Stimulated activated CD8-positive, alpha-beta memory T cell treated with anti-CD3 and anti-CD28 coated beads, Interleukin-2, amount 100 ng/mL, for 48 hours (primary cell): ENCODE measurements at places on chromosomes 3 and 15.

GRCh38 chr3:120661945-120662344 is 20.1 kb downstream of the HGD start:
- DNase-seq, result no peak

DNA sequence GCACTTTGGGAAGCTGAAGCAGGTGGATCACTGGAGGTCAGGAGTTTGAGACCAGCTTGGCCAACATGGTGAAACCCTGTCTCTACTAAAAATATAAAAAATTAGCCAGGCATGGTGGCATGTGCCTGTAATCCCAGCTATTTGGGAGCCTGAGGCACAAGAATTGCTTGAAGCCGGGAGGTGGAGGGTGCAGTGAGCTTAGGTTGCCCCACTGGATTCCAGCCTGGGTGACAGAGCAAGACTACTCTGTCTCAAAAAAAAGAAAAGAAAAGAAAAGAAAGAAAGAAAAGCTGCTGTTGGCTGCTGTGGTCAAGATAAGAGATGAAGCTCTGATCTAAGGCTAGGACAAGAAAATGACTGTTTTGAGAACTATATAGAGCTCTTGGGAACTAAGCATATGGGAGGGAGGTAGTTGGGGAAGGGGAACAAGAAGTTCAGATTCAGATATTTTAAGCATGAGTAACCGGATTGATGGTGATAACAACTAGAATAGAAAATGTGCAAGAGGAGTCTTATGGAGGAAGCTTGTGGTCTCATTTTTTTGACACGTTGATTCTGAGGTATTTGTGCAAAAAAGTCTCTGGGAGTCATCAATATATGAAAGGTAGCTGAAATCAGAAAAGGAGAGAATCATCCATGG is 25.7 kb downstream of the DNAH12 start:
- no peak for DNase-seq

- no peak for DNase-seq
These were observed 2.9 kb downstream of the IFT57 start for GRCh38 chr3:108219336-108219735.

- no peak for DNase-seq
These were observed 228.2 kb downstream of the TCF12 start for GRCh38 chr15:57146506-57147201.

DNA sequence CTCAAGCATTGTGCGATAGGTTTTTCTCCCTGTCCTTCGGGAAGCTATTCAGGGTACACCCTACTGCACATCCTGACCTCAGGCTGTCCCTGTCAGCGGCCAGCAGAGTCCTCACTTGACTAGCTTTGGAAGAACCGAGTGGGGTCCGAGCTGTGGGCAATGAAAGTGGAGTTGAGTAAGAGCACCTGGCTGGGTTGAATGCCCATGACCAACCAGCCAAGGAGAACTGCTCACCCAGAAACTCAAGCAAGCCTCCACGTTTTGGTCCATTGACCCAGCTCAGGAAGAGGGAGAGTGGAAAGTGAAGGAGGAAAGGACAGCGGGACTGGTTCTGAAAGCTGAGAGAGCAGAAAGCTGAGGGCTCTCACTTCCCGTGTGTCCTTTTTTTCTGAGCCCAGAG is 36.0 kb upstream of the HDGFL3 start:
- DNase-seq, result no peak

GRCh38 chr3:143207338-143207961 is 87.9 kb downstream of the CHST2 start:
- DNase-seq, result no peak

- DNase-seq, result no peak
These were observed 193.3 kb downstream of the ADAMTS9 start for GRCh38 chr3:64494526-64494925.

DNA sequence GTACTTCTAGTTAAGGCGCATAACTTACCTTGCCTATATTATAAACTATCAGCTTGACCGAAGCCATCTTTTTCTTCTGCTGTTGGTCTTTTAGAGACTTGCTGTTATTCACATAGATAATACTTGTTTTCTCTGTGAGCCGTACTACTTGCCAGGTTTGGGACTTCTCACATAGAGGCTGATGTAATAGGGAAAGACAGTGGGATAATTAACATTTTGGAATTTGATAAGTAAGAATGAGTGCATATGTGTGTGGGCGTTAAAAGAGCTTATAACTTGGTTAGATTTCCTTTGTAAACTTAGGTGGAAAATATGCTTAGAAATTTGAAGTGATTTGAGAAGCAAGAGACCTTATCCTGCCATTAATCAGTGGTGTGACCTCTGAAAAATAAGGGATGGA is 47.8 kb downstream of the FNDC3B start:
- no peak for DNase-seq

DNA sequence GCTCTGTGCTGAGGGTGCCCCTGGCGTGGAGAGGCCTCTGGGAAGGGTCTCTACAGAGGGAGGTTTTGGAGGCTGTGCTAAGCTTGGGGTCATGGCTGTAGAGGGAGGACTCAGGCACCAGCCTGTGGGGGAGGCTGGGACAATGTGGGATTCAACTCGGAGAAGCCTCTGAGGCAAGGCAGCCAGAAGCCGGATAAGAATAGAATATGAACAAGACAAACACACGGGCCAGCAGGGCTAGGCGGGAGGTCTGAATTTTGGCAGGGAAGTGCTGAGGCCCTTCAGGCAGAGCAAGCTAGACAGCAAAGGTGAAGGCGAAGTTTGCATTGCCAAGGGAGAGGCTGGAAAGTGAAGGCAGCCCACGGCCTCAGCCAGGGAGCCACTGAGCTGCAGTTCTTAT is 612.1 kb upstream of the NR2F2 start:
- no peak for DNase-seq

GRCh38 chr3:160886421-160886820 is 130.4 kb downstream of the PPM1L start:
- DNase-seq, result no peak

- no peak for DNase-seq
These were observed 739.7 kb upstream of the DPPA4 start for GRCh38 chr3:110077093-110077492.

DNA sequence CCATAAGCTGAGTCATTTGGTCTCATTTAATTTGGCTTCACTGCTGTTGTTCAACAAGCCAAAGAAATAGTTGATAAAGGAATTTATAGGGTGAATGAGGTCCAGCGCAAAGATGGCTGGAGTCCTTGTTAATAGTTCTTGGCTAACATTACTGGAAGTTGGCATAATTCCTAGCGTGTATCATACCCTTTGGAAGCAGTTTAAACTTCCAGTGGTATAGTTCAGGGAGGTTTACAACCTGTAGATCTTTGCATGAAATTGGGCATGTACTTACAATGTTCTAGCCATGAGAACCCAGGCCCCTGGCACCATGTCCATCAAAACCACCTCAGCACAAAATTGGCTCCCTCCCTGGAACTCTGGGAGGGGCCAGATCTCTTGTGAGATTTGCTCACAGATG is 380.8 kb downstream of the LRTM1 start:
- DNase-seq, result no peak

- DNase-seq, result no peak
These were observed 26.6 kb downstream of the TMEM45A start for GRCh38 chr3:100518983-100519382.

- no peak for DNase-seq
These were observed 64.6 kb upstream of the PFN2 start for GRCh38 chr3:150035301-150035779.

DNA sequence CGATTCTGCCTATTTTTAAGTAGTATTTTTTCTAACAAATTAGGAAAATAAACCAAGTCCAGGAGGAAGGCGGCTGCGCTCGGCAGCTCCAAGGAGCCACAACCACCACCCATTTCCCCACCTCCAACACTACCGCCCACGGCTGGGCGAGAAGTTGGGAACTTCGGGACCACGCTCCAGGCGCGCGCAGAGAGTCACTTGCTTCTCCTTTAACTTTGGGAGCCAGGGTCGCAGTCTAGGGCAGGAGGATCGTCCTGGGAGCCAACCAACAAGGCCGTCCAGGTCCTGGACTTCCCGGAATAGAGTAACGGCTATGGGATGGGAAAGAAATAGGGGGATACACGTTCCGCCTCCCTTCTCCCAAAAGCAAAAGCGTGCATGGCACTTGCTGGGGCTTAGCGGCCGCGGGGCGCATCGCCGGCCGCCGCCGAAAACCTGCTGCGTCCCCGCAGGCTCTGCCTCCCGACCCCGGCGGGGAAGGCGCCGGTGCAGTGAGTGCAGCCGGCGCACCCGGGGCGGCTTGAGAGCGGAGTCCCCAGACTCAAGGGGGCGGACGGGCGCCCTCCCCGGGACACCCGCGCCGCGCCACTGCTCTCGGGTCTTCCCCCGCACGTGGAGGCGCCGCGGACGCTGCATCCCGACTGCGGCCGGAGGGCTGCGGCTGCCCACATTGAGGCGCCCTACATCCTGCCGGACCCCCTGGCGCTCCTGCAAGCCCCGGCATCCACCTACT is 699 bp downstream of the MEGF11 start:
- no peak for DNase-seq

GRCh38 chr3:21484057-21484827 is 266.8 kb downstream of the ZNF385D start:
- DNase-seq, result no peak

- DNase-seq, result no peak
These were observed 73.6 kb upstream of the MDFIC2 start for GRCh38 chr3:70386043-70386442.

GRCh38 chr3:42712344-42712648 is 9.7 kb upstream of the HHATL start:
- no peak for DNase-seq

DNA sequence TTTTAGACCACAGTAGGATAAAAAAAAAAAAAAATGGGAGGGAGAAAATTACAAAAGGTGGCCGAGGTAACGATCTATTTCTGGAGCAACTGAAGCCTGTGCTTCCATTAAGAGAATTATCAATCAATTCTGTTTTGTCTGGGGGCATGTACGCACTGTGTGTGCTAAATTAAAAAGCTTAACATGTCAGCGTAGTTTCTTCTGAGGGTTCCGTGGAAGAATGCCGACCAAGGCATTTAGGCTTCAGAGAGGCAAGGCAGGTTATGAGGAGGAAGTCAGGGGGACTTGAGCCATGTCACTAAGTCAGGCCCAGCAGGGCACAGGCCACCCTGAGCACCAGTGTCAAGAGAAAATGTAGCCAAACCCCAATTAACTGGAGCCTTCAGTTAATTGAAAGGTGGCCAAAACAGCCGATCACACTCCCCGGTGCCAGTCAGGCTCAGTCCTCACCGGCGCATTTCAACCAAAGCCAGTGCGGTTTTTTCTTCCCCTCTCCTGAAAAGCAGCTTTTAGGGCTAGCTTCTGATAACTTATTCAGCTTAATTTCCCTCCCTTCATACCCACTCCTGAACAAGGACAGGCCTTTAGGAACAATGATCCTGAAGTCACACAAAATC is 113.9 kb downstream of the MEGF11 start:
- no peak for DNase-seq

DNA sequence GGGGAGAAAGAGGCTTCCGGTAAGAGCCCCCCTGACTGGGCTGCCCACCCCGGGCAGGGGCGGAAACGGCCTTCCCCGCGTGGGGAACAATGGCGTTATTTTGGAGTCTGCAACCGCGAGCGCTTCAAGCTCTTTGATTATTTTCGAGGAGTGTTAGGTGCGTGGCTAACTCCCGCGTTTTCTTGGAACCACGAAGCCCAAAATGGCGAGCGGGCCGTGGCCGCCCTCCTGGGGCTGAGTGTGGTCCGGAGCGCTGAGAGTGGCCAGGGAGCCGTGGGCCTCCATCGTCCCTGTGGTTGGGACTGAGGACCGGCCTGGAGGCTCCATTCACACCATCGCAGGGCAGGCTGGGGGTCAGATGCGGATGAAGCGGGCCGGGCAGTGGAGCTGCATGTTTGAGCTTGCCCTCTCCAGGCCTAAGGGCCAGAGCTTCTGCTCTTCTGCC is 44.6 kb upstream of the POLG start:
- DNase-seq, result no peak

DNA sequence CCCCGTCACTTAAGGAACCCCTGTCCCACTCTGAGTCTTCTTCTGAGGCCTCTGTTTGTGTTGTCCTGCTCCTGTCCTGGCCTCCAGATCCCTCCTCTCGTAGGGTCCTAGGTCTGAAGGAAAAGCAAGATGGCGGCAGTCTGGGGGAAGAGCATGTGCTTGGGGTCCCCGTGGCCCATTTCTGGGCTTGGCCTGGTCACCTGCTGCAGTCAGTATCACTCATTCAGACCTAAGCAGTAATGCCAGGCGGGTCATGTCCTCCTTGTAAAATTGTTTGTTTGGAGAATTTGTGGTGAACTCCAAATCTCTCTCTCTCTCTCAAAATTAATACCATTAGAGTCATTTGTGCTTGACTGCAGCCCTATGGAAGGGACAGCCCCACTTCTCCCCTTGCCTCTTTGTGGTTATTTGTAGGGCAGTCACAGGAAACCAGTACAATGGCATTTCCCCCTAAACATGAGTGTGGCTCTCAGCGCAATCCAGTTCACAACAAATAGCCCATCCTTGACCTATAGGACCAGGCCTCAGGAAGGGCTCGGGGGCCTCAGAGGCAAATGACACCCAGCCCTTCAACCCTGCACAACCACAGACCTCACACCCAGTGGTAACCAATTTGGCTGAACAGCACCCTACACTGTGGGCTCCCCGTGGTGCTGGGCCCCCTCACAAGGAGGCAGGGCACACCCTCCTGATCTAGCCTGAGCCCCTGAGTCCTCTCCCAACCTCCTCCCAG is 173.5 kb downstream of the OR4M2 start:
- no peak for DNase-seq

- no peak for DNase-seq
These were observed 300.9 kb downstream of the PYDC2 start for GRCh38 chr3:191761906-191762305.

DNA sequence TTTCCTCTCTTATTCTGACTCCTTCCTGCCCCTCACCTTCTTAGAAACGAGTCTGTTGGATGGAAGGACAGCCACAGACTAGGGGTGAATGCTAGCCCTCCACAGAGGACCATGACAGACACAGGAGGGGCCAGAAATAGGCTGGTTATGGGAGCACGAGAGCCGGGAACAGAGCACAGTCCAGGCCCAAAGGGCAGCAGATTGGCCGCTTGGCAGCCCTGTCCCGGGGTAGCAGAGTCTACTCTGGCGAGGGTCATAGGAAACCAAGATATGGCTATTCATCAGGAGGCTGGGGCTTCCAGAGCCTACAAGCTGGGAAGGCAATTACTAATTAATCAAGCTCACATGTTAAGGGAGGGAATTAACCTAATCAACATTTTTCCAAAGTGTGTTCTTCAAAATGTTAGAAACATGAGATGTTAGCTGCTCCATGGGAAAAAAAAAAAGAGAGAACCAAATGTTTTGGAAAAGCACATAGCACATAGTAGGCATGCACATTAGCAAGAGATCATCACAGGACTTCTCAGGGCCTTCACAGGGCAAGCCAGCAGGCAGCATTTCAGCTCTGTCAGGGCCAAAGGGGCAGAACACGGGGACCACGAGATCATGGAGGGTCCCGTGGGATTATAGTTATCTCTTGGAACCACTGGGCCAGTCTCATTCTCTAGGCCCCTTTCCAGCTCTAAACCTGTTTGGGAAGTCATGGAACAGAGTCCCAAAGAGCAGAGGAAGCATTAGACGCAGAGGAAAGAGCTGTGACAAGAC is 13.3 kb downstream of the SEMA3G start:
- no peak for DNase-seq
